ENCODE measurements at places on chromosomes 2 and 18.

DNA sequence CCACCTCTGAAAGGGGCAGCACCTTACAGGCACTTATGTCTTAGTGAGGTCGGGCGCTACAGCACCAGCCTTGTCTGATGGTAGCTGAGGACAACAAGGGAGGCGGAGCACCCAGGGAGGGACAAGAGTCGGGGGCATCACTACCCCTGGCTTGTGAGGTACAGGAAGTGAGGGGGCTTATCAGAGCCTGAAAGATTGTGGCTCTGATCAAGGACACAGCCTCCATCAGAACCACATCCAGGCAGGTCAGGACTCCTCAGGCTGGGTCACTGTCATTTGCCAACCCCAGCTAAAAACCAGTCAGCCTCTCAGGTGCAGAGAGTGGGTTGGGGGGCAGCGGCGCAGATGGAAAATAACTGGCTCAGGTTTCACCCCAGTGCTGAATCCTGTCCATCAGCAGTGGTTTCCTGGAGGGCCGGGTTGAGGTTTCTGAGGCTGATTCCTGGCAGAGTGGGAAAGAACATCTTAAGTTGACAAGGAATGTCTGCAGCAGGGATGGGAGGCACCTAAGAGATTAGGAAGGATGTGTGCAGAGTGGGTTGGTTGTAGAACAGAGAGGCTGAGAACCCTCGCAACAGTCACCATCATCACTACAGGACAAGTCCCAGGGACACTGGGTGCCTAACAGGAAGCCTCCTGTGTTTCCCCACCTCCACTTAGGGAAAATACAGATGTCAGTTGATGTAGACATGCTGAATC, 45.3 kb downstream of the FBLN7 start:
- DNase-seq, result no peak

DNA sequence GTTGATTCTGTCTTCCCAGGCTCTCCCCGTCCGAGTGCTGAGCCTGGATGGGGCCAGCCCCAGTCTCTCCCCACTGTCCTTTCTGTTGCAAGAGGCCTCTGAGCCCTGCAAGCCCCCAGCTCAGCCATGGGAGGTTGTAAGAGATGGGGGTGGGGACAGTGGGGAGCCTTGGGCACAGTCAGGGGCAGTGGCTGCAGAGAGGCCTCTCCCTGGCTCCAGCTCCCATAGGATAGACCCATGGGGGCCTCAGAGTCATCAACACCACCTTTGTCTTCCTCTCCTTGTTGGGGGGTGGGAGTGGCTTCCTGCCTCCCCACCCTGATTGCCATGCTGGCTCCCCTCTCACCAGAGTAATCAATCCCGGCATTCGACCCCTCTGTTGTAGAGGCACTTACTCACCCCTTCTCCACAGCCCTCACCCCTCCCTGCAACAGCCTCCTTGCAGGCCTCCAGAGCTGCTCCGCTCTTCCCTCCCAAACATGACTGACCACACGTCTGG, 37.5 kb upstream of the NPAS2 start:
- no peak for DNase-seq

GRCh38 chr18:14026199-14026598, 106.0 kb downstream of the ZNF519 start:
- DNase-seq, result no peak

GRCh38 chr2:96157649-96158553, 12.7 kb upstream of the DUSP2 start:
- no peak for DNase-seq

DNA sequence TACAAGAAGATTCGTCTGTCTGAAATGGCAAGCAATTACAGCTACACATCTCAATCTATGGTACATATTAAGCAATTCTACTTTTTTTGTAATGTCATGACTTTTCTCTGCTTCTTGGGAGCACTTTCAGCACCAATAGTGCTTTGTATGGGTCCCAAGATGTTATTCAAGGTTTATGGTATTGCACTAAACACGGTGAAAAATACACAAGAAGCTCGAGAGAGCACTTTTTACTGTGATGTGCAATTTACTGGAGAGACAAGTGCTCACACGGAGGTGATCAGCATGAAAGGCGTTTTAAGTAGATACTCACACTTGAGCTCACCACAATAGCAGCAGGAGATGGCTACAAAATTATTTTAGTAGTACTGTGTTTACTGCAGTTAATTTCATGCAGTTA, 783.6 kb downstream of the CBLN2 start:
- DNase-seq, result peak; percentile 34

DNA sequence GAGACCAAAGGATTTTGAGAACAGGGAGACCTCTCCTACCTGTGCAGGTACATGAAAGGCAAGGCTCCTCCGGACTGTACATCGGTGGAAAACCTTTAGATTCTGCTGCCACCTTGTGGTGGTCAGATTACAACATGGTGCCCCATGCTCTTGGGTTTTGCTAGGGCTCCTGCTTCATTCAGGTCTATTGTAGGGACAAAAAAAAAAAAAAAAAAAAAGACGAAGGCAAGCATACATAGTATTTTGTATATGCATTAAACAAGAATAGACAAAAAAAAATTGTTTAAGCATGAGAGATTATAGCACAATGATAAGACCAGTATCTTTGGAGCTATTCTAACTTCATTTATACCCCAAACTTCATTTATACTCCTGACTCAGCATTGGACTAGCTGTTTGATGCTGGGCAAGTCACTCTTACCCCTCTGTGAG, 27.4 kb upstream of the SPR start:
- peak; percentile 22 for DNase-seq
